ENCODE measurements at places on chromosomes 7 and 10. TPM values are rescaled to one million over a fixed set of nuclear protein-coding genes. Genes with fewer than 3 reads are reported as not detected.

- no peak for DNase-seq
Measured at GRCh38 chr7:28706584-28706983, 251.5 kb downstream of the TRIL start.

DNA sequence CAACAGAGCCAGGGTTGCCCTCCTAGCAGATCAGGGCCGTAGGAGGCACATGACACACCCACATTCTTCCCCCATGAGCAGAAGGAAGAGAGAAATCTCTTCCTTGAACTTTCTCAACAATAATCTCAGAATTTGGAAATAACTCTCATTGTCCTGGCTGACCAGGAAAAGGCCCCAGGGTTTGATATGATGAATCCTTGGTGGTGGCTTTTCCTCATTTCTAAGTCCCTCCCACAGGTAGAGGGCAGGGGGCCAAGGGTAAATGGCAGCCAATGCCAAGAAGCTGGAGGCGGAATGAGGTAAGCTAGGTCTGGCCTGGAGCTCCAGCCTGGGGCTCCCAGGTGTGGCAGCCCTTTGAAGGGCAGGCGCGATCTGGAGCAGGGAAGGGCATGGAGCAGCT is 67.8 kb downstream of the GRB10 start:
- no peak for DNase-seq

DNA sequence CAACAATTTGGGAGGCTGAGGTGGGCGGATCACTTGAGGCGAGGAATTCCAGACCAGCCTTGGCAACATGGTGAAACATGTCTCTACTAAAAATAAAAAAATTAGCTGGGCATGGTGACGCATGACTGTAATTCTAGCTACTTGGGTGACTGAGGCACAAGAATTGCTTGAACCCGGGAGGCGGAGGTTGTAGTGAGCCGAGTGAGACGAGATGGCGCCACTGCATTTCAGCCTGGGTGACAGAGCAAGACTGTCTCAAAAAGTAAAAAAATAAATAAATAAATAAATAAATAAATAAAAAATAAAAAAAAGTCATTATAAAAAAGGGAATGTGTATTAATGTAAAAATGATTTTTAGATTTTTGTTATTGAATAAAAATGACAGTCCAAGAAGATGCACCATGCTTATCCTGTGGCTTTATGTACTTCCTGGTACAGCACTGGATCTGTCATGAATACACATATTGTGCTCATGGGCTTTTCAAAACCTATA is 658.8 kb upstream of the LRRN3 start:
- no peak for DNase-seq

DNA sequence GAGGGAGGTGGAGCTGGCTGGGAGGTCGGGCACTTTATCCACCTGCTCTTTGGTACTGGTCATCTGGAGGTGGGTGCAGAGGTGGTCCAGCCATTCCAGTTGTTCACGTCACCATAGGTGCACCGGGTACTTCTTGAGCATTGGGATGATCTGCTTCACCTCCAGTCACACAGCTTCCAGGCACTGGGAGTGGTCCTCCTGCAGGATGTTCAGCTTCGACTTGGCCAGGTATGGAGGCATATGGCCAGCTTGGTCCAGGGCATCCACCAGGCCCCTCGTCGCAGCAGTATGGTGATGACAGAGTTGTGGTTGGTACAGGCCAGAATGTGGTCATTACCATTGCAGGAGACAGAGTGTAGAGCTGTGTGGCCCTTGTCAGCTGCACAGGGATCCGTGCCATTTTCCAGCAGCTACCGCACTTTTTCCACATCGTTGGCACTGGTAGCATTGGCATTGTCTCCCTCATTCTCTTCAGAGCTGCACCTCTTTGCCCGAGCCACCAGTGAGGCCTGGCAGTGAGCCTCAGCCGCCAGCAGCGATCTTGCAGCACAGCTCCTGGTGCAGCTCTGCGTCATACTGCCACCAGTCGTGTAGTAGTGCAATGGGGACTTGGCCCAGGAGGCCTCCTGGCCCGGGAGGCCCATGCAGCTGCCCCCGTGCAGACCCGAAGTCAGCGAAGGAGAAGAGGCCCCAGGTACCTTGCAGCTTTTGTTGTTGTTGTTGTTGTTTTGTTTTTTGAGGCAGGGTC is 150.9 kb downstream of the ZNF22 start:
- no peak for DNase-seq

DNA sequence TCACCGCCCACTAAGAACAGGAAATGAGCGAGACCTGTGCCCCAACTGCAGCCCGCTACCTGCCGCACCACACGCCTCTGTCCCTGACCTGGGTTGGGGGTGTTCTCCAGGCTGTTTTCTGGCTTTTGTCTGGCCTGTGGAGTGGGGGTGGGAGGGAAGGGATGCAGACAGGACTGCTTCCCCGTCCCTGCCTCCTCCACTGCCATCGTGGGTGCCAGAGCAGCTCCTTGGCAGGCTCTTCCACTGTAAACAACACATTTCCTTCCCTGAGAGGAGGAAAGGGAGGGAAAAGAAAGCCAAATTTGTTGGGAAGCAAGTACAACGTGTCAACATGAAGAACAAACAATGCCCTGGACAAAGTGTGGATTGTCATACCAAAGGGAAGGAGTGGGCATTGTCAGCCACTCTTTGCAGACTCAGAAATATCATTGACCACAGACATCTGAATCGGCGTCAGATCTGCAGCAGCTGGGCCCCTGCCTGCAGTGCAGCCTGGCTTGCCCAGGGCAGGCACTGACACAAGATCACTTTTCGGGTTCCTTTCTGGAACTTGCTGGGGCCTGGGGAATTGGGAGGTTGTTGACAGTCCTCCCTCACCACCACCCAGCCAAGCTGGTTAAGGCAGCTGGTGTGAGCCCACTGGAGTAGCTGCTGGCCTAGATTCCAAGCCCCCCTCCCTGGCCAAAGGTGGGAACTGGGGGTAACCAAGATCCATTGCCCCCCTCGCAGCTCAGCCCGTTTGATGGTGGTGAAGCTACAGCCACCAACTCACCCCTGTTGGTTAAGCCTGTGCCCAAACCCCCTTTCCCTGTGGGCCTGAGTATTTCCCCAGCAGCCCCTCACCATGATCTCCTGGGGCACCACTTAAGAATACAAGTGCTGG is 22.6 kb upstream of the TRIM8 start:
- no peak for DNase-seq

DNA sequence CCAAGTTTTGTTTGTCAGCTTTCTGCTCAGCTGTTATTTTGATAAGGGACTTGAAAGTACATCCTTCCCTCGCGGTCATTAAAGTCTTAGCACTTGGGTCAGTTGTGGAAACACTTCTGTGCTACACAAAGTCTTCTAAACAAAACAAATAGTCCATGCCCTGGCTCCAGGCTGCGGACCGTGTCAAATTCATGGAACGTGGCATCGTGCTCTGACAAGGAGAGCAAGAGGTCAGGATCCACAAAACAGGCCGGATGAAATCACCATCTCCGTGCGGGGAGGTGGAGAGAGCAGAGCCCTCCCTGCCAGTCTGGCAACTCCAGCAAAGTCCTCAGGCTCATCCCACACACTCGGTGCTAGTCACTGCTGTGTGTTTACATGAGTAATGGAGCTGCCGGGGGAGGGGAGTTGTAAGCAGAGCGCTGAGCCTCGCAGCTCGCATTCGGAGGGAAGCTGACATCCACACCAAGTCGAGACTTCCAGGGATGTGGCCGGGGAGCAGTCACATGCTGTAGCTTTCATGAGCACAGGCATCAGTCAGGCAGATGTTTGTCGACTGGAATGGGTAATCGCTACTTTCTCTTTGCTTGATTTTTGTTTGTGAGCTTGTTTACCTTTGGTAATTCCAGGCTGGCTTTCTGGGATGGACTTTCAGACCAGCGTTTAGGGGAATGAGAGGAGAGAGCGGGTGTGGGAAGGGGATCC is 147.6 kb downstream of the ARID5B start:
- DNase-seq, result peak; percentile 53

The GJD4 gene
- not detected for total RNA-seq

The CALD1 gene
- 0.10 TPM for total RNA-seq
